Ovary (tissue), 10 donors: ENCODE measurements at places on chromosomes 7 and 10.

DNA sequence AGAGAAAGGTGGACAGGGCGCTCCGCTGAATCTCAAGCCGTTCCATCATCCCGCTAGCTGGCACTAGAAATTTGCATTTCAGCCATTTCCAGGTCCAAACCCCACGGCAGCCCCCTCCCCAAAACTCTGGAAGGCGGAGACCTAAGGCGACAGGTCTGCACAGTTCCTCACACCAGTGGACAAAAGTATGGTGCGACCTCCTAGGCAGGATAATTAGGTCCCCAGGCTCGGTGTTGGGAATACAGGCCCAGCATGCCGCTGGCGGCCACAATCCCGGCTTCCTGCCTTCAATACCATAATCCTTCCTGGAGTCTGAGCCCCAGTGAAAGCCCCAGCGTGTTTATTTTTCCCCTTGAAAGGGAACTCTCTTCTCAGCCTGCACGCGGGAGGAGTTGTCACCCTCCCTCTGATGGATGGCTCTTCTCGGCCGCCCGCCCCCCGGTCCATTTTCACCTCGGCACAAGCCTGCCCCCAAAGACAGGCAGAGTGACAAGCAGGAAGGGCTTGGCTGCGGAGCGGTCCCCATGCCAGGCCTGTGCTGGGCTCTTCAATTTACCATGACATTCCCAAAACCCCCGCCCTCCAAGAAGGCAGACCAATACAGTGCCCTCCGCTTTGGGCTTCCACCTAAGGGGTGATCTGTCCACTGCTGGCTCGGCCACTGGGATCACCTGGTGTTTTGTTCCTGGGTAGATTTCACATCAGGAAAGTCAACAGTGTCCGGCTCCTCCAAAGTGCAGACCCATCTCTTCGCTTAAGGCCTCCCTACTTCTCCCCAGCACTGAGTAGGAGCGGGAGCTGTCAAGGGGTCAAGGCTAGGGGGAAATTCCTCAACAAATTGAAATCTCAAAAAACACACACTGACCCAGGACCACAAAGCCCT lies 2.2 kb downstream of the FGFR2 start:
- DNase-seq: peak; percentile 44

DNA sequence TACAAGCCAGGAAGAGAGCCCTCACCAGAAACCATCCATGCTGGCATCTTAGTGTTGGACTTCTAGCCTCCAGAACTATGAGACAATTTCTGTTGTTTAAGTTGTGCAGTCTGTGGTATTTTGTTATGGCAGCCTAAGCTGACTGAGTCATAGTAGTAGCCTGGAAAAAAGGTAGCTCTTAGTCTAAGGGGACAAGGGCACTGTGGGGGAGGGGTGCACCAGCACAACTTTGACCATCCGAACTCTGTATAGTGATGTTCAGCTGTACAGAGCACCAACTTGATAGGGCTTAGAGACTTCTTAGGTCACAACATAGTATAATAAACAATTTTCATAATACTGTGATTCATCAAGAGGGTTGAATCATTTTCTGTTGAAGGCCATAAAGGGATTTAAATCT lies 14.3 kb downstream of the EIF4EBP2 start:
- no peak for DNase-seq

DNA sequence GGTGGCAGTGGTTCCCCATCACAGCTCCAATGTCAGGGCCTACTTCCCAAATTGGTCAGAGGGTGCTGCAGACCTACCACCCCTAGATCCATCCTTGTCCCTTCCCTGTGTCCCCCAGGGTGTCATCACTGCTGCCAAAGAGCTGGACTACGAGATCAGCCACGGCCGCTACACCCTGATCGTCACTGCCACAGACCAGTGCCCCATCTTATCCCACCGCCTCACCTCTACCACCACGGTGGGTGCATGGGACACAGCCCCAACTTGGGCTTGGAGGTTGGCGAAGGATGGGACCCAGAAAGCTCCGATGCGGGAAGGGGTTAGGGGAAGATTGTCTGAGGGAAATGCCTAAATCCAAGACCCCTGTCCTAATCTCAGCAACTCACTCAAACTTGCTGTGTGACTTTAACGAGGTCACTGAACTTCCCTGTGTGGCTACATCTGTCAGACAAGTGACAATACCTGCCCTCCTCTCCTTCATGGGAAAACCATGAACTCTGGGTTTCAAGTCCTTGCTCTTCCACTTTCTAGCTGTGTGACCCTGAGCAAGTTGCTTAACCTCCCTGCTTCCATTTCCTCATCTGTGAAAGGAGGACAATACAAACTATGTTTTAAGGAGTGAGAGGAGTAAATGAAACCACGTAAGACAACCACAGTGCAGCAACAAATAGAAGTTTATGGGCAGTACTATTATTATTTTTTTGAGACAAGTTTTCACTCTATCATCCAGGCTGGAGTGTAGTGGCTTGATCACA lies 4.9 kb upstream of the VSIR start:
- DNase-seq: no peak

GRCh38 chr10:8454357-8454756 lies 399.9 kb downstream of the GATA3 start:
- DNase-seq: no peak

DNA sequence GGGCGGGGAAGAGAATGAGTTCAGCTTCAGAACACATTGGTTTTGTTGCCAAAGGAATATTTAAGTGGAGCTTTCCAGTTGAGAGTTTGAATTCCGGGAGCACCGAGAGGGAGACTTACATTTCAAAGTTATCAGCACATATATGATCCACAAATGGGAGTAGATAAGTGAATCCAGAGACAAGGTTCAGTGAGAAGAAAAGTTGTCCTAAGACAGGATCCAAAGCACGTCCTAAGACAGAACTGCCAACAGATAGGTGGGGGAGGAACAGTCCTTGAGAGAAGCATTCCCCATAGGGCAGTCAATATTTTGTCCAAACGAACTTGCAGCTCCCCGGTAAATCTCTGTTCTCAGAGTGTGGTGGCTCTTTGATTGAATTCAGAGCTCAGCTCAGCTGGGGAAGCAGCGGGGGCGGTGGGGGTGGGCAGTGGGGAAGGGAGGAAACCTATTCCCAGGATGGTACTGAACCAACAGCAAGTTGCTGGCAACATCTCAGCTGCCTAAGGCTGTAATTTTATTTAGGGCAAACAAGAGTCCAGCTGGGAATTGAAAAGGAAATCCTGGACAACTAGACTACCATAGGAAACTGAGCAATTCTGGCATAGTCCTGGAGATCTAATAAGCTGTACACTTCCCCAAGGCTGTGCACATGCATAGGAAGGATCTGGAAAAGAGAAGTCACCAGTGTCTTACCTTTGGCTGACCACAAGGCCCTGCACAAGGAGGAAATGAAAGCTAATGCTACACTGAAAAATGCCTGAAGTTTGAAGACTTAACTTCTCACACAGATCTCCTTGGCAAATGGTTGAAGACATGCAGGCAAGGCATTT lies 94.2 kb upstream of the CXCL12 start:
- DNase-seq: no peak

DNA sequence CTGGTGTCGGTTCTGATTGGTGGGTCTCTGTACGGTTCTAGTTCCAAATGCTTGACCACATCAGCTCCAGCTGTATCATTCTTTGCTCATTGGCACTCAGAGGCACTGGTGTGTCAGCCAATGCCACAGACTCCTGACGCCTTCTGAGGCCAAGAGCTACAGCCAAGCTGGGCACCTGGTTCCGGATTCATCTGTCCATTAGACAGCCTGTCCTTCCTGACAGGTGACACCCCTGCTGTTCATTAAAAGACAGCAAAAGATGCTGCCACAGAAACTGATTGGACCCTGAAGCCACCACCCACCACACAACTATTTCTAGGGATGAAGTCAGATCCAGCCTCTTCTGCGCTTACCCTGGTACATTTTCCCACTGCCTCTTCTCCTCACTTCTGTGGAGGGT lies 35.6 kb downstream of the COL13A1 start:
- no peak for DNase-seq

DNA sequence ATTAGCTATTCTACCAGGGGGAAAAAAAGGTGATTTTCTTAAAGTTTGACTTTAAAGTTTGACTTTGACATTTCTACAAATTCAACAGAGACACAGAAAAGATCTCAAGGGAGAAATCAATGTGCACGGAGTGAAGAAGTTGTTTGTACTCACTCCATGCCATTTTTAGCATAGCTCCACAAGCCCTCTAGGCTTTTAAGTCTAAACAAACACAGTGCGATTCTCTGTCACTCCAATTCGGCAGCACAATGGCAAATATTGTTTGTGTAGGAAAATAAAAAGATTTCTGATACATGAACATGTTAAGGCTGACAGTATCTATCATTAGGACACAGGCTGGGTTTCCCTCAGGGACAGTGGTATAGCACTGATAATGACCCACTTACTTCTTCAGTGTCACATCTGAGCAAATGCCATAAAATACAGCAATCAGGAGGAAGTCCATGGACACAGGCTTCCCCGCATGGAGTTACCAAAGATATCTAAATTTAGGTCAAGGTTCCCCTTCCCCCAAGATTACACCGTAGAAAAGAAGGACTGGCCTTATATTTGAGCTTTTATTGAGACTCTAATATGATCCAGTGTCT lies 28.0 kb downstream of the GSAP start:
- DNase-seq: no peak

- no peak for DNase-seq
Observed at GRCh38 chr7:77910124-77910523, 111.6 kb downstream of the PHTF2 start.

GRCh38 chr7:577741-578370 lies 58.2 kb upstream of the PDGFA start:
- DNase-seq: no peak

GRCh38 chr10:69043931-69044531 lies 43.9 kb upstream of the SRGN start:
- no peak for DNase-seq

- no peak for DNase-seq
Observed at GRCh38 chr7:80208700-80209099, 74.1 kb downstream of the GNAI1 start.
